Right ventricle myocardium inferior (tissue), 1 donor: ENCODE measurements at places on chromosomes 13 and 19. TPM values are rescaled to one million over a fixed set of nuclear protein-coding genes. Genes with fewer than 3 reads are reported as not detected.

TUBA3C gene
- total RNA-seq, result 0.16 TPM

ZNF665 gene
- 0.73 TPM for total RNA-seq

LGALS7B gene
- total RNA-seq, result not detected

- no peak for DNase-seq
These were observed 194.7 kb downstream of the LMO7 start for GRCh38 chr13:75830842-75831241.

DNA sequence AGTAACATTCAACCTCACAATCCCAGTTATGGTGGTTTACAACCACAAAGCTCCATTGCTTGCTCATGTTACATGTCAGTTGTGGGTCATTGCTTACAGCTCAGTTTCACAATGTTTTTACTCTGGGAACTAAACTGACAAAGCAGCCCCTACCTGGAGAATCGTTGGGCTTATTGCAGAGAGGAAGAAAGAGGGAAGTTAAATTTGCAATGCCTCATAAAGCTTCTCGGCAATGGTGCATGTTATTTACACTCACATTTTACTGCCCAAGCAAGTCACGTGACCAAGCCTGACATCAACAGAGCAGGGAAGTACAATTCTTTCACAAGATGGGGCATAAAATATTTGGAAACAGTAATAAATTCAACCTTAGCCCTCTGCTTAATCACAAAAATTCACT, 441.6 kb downstream of the TDRD3 start:
- no peak for DNase-seq

- DNase-seq, result no peak
These were observed 26.7 kb downstream of the LATS2 start for GRCh38 chr13:21034603-21035191.

- DNase-seq, result no peak
These were observed 436.4 kb downstream of the RFC3 start for GRCh38 chr13:34254366-34254765.

DNA sequence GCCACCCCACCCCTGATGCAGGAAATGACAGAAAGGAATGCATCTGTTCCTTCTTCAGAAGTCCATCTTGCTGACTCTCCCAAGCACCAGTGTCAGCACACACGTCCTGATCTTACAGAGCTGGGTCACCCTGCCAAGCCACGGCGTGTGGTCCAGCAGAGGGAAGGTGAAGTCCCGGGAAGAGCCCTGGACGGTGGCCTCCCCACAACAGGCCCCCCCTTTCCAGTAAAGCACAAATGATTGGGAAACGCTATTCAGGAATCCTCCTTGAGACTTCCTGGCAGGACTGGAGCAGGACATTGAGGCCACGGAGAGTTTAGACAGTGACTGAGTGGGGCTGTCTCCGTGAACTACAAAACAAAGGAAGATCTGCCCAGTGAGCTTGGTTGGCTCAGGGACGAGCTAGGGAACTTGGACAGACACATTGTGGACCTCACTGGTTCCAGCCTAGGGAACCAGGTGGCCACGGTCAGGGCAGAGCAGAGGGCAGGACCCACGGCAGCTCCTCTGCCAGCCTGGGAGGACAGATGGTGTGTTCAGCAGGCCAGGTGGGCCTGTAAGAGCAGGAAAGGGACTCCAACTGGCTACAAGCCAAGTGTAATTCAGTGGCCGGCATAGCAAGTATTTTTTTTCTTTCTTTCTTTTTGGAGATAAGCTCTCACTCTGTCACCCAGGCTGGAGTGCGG, 41.7 kb downstream of the ELL start:
- peak; percentile 89 for DNase-seq

DNA sequence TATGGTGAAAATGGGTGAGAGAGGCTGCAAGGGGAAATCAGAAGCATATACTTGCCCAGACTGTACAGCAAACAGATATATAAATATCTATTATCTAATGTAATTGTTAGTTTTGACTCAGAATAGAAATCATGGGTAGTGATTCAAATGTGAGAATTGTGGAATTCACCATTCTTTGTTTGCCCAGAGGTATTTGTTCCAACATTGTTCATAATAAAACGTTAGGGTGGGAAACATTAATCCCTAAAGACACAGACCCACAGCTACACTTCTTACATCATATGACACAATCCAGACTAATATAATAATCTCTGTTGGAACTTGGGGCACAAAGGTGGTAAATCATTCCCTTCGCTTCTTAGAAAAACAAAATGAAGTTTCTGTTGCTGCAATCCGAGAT, 646.5 kb upstream of the SLITRK6 start:
- no peak for DNase-seq

DNA sequence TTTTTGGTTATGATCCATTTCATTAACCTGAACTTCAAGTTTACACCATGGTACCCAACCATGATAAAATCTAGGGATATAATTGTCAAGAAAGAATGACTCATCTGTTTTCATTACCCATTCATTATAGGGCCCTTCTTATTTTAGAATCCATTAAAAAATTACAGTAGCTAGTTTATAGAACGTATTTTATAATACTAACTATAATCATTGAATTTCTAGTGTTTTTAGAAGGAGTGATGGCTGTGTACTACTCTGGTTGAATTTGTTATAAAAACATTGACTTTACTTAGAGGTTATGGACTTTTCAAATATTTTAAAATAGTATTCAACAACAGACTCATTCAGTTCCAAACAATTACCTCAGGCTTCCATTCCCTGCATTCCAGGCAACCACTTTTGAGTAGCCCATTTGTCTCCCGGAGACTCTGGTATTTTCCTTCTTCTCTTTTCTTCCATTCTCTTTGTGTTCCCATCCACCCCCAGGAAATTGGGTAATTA, 71.9 kb upstream of the KLF12 start:
- DNase-seq, result no peak

DNA sequence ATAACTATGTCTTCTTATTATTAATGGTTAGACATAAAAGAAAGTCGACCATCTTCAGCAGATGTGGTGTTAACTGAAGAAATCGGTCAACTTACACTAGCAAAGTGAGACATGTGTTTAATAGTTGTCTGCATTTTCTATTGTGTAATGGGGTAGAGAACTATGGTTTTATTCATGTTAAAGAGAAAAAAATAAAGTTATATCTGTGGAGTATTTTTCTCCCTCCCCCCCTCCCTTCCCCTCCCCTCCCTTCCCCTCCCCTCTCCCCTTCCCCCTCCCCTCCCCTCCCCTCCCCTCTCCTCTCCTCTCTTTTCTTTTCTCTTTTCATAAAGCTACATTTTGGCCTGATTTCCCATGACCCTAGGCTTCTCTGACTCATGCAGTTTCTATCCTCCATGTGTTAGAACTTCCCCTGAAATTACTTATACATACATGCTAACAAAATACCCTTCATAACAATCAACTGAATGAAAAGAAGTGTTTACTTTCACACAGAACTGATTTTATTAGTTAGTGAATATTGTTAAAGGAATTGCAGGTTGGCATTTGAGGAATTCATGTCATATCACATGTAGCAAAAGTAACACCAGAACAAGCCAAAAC, 1431.0 kb upstream of the ATXN8OS start:
- DNase-seq, result no peak

- DNase-seq, result no peak
These were observed at the start of gene CTXN1 for GRCh38 chr19:7926021-7926726. Gene CTXN1 (minus strand): TSS chr19:7926135. CDS start chr19:7925538, 597 bp downstream.

- DNase-seq, result no peak
These were observed 1.9 kb upstream of the MADCAM1 start for GRCh38 chr19:494171-495080.
